ENCODE measurements at places on chromosomes 1 and 21. TPM values are rescaled to one million over a fixed set of nuclear protein-coding genes. Genes with fewer than 3 reads are reported as not detected.

NLRP3 gene
- 3.2 TPM for total RNA-seq

ALX3 gene
- 0.44 TPM for total RNA-seq

SPATA21 gene
- not detected for total RNA-seq

SELE gene
- 1.4 TPM for total RNA-seq

JAM2 gene
- total RNA-seq = 16.1 TPM

- H3K36me3 ChIP-seq = no peaks in the 10 kb centered on the region
- DNase-seq = no peak
- no peaks in the 10 kb centered on the region for H3K4me1 ChIP-seq
- no peak overlapping the region for H3K4me3 ChIP-seq
- no peak overlapping the region for H3K27ac ChIP-seq
Observed at GRCh38 chr1:169517558-169518186, 31.9 kb upstream of the SLC19A2 start.

GRCh38 chr1:77355010-77355409 lies 73.2 kb downstream of the AK5 start:
- no peak overlapping the region for H3K27ac ChIP-seq
- no peak overlapping the region for H3K4me3 ChIP-seq
- DNase-seq = no peak
- H3K27me3 ChIP-seq = no peaks in the 10 kb centered on the region

GRCh38 chr1:171507435-171507834 lies 22.1 kb downstream of the PRRC2C start:
- DNase-seq = no peak
- H3K4me3 ChIP-seq = no peak overlapping the region
- H3K27ac ChIP-seq = no peak overlapping the region
- no peaks in the 10 kb centered on the region for H3K27me3 ChIP-seq
- H3K4me1 ChIP-seq = no peaks in the 10 kb centered on the region

- H3K27me3 ChIP-seq = no peaks in the 10 kb centered on the region
- H3K36me3 ChIP-seq = no peaks in the 10 kb centered on the region
- H3K27ac ChIP-seq = no peak overlapping the region
- no peak for DNase-seq
- H3K4me3 ChIP-seq = no peak overlapping the region
Observed at GRCh38 chr1:35888255-35888654, 5.2 kb downstream of the AGO1 start.

DNA sequence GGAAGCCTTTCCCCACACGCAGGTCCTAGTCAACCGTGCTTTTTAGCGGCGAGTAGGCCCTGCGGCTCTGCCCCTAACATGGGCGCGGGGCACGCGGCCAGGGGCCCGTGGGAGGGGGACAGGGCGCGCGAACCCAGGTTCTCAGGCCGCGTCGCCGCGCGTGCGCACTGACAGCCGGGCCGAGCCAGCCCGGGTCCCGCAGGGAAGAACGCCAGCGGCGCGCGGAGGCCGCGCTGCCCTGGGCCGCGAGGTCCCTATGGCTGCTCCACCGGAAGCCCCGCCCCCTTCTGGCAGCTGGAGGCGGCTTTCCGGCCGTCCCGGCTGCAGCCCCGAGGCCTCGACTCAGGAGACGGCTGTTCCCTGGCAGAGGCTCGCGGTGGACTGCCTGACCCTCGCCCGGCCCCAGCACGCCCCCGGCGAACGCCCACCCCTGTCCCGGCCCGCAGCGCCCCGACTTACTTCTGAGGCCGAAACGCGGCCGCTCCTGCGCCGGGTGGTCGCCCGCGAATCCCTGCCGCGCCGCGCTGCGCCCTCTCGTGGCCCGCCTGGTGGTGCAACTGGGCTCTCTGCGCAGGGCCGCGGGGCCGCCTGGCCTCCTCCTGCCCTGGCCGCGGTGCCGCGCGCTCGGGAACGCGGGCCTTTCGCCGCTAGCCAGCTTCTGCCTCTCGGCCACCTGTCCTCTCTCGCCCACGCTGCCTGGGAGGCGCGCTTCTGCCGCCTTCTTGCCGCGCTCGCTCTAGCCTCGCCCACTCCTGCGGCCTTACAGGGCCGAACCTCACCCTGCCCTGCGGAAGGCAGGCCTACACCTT lies 16.6 kb upstream of the RIPPLY3 start:
- H3K27me3 ChIP-seq = no peaks in the 10 kb centered on the region
- peak overlapping the region; percentile 74 for H3K4me3 ChIP-seq
- peak; percentile 83 for DNase-seq
- no peaks in the 10 kb centered on the region for H3K36me3 ChIP-seq
- H3K4me1 ChIP-seq = no peaks in the 10 kb centered on the region

DNA sequence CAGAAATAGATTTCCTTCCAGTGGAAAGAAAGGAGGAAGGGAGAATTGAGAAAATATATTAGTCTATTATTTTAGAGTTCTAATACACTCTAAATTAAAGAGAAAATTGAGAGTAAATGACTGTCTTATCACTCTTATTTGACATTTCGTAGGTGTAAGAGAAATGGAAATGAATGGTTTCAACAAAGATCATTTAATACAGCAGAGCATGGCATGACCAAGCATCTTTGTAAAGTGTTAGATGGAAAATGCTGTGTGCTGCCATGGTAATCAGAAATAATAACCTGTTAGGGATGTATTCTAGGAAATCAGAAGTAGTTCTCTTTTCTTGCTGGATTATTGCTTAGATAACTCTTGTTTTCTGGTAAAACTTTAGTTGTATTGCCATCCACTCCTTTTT lies 90.9 kb downstream of the GIPC2 start:
- no peak overlapping the region for H3K4me3 ChIP-seq
- H3K4me1 ChIP-seq = no peaks in the 10 kb centered on the region
- H3K27me3 ChIP-seq = no peaks in the 10 kb centered on the region
- H3K36me3 ChIP-seq = no peaks in the 10 kb centered on the region

DNA sequence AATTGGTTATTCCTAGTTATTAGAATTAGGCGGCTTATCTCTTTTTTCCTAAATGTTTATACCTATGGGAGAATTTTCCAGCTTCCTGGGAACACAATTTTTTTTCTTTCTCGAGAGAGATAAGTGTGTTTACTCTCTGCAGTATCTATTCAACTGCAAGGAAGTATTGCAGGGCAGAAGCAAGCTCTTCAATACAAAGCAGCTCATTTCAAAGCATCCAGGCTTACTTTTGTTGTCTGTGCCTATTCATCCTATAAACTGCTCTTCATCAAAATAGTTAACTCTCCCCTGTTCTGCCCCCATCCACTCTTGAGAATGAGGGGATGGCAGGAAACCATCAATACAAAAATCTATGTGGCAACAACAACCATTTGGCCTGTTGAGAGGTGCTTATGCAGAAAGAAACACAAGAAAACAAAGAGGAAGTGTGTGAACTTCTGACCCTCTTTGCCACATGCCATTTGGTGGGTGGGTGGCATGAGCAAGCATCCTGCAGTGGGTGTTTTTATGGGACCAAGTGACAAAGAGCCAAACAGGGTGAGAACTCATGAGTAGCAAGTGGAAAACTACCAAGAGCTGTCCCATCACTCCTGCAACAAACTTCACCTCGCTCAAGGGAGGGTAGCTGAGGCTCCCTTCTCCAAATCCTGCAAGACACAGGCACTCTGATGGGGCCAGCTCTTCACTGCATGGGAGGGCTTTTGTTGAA lies 50.6 kb upstream of the MRPS6 start:
- no peaks in the 10 kb centered on the region for H3K27me3 ChIP-seq
- no peak for DNase-seq
- no peaks in the 10 kb centered on the region for H3K4me1 ChIP-seq
- H3K4me3 ChIP-seq = no peak overlapping the region
- no peak overlapping the region for H3K27ac ChIP-seq

DNA sequence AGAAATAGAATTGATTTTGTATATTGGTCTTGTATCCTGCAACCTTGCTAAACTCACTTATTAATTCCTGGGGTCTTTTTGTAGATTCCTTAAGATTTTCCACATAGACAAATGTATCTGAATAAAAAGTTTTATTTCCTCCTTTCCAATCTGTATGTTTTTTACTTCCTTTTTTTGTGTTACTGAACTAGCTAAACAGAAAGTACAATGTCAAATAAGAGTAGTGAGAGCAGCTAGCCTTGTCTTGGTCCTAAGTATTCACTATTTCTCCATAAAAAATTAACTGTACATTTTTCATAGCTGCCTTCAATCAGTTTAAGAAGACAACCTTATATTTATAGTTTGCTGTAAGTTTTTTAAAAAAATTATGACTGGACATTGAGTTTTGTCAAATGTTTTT lies 74.9 kb downstream of the FASLG start:
- no peaks in the 10 kb centered on the region for H3K36me3 ChIP-seq
- no peaks in the 10 kb centered on the region for H3K27me3 ChIP-seq
- no peak overlapping the region for H3K27ac ChIP-seq
- no peak overlapping the region for H3K4me3 ChIP-seq
- H3K4me1 ChIP-seq = no peaks in the 10 kb centered on the region

DNA sequence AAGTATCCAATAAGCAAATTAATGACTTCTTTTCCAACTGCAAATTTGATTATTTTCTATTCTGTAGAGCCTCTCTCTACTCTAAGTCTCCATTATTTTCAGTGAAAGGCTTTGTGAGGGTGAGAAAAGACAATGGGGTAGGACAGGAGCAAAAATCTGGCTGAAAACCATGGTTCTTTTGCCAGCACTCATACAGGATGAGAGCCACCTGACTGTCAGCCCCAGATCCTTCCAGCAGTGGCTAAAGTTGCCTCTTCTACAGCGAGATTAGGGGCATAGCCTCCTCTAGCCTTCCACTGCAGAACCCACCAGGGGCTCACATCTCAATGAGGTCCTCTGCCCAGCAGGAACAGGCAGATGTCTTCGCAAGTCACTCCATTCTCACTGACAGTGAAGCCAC lies 23.7 kb downstream of the NMNAT2 start:
- no peak overlapping the region for H3K27ac ChIP-seq
- DNase-seq = no peak
- no peak overlapping the region for H3K4me3 ChIP-seq
- H3K36me3 ChIP-seq = no peaks in the 10 kb centered on the region
- H3K27me3 ChIP-seq = no peaks in the 10 kb centered on the region
- H3K4me1 ChIP-seq = no peaks in the 10 kb centered on the region

DNA sequence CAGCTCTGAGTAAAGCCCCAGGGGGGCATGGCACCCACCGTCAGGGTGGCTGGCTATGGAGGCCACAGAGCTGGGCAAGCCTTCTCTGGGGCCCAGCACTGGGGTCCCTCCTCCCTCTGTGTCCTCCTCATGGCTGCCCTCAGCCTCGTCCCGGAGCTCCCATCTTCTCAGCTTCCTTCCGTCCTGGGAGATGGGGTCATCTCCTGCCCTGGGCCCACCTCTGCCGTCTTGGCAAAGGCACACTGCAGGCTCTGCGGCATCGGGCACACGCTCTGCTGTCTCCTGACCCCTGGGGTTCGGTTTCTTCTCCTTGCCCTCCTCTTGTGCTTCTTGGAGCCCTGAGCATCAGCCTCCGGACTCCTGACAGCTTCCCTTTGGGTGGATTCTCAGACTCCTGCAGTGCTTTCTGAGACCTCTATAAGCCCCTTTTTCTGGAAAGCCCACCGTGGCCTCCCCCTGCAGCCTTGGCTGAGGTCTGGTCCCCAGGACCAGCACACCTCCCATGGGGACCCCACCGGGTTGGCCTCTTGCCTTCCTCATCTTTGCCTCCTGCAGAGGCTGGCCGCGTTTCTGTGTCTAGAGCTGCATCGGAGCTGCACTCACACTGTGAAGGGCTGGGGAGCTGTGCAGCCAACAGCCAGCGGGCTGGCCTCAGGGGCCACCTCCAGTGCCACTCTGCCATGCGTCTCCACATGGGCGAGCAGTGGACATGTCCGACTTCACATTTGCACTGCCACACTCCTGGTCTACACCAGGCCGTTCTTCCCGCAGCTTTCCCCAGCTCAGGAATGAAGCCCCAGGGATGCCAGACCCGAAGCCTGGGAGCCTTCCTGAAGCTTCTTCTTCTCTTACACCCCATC lies 11.6 kb downstream of the UMODL1 start:
- H3K4me1 ChIP-seq = no peaks in the 10 kb centered on the region
- H3K27me3 ChIP-seq = no peaks in the 10 kb centered on the region
- no peaks in the 10 kb centered on the region for H3K36me3 ChIP-seq
- no peak for DNase-seq

DNA sequence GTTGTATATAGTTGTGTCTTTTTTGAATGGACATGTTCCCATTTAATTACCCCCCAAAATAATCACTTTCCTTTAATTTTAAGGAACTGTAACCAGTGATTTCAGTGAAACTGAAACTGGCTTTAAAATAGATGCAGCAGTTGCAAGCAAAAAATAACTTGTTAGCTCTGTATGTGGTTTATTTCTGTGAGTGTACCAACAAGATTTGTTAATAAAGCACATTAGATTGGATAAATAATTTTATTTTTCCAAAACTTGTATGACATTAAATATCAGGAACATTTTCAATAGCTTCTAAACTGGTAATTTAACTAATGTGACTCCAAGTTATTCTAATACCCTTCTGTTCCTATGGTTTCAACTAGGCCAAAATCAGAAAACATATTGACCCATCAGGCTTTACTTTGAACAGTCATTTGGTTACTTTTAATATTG lies 184.3 kb upstream of the CACYBP start:
- H3K27ac ChIP-seq = no peak overlapping the region
- no peak for DNase-seq
- no peak overlapping the region for H3K4me3 ChIP-seq
- no peaks in the 10 kb centered on the region for H3K36me3 ChIP-seq
- H3K27me3 ChIP-seq = no peaks in the 10 kb centered on the region

DNA sequence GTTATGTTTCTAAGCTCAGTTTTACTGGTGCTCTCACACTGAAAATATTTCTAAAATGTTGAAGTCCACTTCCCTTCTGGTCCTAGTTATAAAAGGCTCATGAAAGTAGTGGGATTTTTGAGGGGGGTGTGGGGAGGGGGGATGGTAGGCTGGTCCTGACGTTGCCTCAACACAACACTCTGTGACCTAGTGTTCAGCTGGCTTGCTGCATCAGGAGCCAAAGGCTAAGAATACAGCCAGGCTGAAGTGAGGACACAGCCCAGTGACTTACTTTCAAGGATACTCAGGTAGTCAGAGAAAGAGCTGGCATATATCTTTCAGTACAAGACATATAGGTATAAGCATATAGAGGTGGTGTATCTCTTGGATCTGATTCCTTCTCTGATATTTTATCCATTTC lies 151.9 kb upstream of the C8B start:
- H3K27ac ChIP-seq = no peak overlapping the region
- no peaks in the 10 kb centered on the region for H3K36me3 ChIP-seq
- no peaks in the 10 kb centered on the region for H3K27me3 ChIP-seq
- no peaks in the 10 kb centered on the region for H3K4me1 ChIP-seq
- DNase-seq = no peak

- no peak overlapping the region for H3K27ac ChIP-seq
- no peaks in the 10 kb centered on the region for H3K27me3 ChIP-seq
- no peak for DNase-seq
- no peaks in the 10 kb centered on the region for H3K4me1 ChIP-seq
Observed at GRCh38 chr21:42671778-42672593, 18.6 kb downstream of the PDE9A start.

- DNase-seq = no peak
- H3K4me3 ChIP-seq = no peak overlapping the region
- H3K36me3 ChIP-seq = no peaks in the 10 kb centered on the region
- H3K27me3 ChIP-seq = no peaks in the 10 kb centered on the region
Observed at GRCh38 chr1:78547081-78547480, 56.3 kb downstream of the PTGFR start.

- H3K27me3 ChIP-seq = no peaks in the 10 kb centered on the region
- no peaks in the 10 kb centered on the region for H3K4me1 ChIP-seq
- DNase-seq = no peak
- no peaks in the 10 kb centered on the region for H3K36me3 ChIP-seq
- H3K4me3 ChIP-seq = no peak overlapping the region
Observed at GRCh38 chr1:60878323-60878722, 204.0 kb upstream of the NFIA start.

Data from breast epithelium (tissue), 4 donors.